ENCODE measurements at places on chromosomes 16 and 17.

- no peak for DNase-seq
Measured at GRCh38 chr16:89150981-89151380, 20.6 kb upstream of the CDH15 start.

GRCh38 chr17:43428524-43428923, 29.7 kb downstream of the ARL4D start:
- DNase-seq, result no peak

DNA sequence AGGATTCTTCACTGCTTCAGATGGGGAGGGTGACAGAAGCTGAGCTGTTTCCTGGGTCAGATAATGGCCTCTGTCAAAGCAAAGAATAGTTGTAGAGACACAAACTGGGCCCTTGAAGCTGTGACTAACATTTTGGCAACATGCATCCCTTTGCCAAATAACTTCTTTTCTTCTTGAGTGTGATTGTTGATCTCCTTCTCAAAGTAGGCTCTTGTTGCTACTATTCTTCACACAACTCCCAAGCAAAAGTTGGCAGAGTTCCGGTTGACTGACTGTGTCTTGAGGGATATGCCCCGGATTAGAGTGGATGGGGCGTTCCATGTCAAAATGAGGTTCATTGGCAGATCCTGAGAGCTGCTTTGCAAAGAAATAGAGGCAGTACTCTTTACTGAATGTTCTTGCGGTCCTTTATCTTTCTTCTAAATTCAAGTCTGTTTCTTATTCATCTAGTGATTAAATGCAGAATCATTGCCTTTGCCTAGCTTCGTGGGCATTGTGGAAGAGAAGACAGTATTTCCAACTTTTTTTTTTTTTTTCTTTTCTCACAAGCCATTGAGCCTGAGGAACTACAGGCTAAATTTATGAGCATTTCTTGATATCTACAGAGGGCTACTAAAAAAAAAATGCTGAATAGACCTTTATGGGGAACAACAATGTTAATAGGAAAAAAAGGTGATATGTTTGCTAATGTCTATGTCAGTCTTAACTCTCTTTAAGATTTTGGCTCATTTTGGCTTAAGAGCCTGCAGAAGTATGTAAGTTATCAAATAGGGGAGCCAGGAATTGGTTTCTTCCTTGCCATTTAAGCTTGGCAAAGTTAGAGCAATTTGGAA, 5.8 kb downstream of the WIPF2 start:
- DNase-seq, result no peak

DNA sequence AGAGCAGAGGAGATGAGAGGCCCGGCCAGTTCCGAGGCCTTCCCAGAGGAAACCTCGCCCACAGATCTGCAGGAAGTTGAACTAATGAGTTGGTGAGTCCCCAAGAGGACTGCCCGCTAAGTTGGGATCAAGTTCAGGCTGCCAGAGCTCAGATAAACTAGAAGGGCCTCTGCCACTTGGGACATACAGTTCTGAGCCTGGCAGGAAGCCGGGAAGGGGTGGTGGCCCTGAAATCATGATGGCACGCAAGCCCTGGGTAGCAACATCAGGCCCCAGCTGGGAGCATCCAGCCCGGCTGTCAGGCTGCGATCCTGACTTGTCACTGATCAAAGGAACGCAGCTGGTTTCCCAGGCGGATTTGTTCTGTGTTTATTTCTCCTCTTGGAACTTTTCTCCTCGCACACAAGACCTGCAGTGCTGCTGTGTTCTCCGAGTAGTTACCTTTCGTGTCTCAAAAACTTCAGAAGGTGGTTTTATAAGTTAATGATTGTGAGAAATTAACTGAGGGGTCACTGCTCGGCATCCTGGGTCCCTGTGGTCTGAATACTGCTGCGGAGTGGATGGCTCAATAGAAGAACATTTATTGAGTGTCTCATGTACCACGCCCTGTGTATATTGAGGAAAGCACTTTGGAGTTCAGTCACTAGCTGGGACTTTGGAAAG, 8.0 kb upstream of the WFDC1 start:
- no peak for DNase-seq

- DNase-seq, result no peak
Measured at GRCh38 chr17:49338883-49339282, 23.2 kb downstream of the ZNF652 start.

DNA sequence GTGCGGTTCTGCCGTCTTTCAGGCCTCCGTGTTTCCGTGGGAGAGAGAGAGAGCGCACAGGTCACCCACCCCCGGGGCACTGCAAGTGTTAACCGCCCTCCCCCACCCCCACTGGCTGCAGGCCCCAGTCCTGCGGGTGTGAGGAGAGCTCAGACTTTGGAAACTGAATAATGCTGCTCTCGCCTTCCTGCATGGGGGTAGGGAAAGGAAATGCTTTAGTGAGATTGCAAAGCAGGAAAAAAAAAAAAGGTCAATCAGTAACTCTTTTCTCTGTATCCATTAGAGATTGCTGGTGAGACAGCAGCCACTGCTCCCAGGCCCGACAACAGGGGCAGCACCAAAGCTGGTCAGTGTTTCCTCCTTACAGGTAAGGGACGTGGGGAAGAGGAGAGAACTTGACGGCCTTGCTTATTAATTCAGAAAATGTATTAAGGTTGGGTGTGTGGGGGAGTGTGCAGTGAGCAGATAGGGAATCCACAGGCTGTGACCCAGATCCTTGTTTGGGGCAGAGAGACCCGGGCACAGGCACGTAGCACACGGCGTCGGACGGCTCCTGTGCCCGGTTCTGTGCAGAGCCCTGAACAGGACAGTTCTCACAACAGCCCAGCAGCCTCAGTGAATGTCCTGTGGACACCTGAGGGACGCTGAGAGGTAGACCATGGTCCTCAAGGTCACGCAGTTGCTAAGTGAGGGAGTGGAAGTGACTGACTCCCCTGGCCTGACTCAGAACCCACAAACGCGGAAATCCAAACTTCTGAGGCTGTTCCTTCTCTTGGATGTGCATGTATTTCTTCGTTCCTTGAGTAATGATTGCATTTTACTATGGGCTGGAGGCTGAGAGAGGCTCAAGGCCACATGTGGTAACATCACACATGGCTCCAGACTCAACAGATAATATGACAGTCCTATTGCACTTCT, 156.5 kb downstream of the FOXL1 start:
- DNase-seq, result no peak

DNA sequence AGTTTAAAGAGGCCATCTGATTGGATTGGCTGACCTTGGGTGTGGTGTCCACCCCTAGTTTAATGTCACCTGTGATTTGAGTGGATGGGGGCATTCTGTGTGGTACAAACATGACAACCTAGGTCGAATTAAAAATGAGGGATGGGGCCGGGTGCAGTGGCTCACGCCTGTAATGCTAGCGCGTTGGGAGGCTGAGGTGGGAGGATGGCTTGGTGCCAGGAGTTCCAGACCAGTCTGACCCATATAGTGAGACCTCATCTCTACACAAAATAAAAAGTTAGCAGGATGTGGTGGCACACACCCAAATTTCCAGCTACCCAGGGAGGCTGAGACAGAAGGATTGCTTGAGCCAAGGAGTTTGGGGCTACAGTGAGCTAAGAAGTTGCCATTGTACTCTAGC, 14.4 kb downstream of the CNTROB start:
- DNase-seq, result no peak

- DNase-seq, result no peak
Measured at GRCh38 chr17:16926571-16927451, 45.1 kb downstream of the TNFRSF13B start.

- no peak for DNase-seq
Measured at GRCh38 chr17:45687594-45687993, 96.5 kb upstream of the CRHR1 start.

DNA sequence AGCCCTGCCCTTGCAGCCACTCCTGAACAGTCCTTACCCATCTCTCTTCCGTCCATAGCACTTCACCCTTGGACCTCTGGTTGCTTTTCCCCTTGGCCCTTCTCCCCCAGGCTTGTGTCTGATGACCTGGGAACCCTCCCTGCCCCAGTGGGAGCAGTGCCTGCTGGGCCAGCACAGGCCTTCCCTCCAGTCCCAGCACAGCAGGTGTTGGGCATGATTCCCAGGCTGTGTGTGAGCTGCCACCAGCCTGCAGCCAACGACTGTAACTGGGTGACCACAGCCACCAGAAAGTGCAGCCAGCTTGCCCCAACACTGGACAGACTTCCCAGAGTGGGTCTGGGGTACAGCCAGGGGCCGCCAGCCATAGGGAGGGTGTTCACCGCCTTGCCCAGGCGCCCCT, 30.0 kb downstream of the CRAMP1 start:
- no peak for DNase-seq

GRCh38 chr17:76523084-76524037, 14.1 kb downstream of the CYGB start:
- DNase-seq, result no peak

GRCh38 chr16:83955218-83956130, 2.4 kb downstream of the OSGIN1 start:
- no peak for DNase-seq

GRCh38 chr16:14497245-14498082, 132.6 kb downstream of the PARN start:
- no peak for DNase-seq

- DNase-seq, result no peak
Measured at GRCh38 chr16:14641926-14642325, 9.2 kb downstream of the BFAR start.

- DNase-seq, result no peak
Measured at GRCh38 chr17:50482516-50482915, 3.9 kb downstream of the RSAD1 start.

GRCh38 chr17:46758614-46759013, 59.9 kb downstream of the WNT3 start:
- no peak for DNase-seq

GRCh38 chr17:61595418-61596186, 4.6 kb upstream of the NACA2 start:
- DNase-seq, result no peak

DNA sequence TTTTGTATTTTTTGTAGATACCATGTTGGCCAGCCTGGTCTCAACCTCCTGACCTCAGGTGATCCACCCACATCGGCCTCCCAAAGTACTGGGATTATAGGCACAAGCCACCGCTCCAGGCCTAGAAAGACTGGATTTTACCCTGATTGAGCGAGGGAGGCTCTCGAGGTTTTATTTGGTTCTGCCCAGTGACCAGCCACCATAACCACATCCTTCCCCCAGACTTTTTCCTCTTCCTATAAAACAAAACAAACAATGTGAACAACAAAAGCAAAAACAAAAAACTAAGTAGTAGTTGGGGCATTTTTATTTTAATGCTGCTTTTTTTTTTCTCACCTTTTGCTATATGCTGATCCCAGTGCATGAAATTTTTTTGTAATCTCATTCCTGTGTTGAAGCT, 509.6 kb downstream of the MAF start:
- no peak for DNase-seq

DNA sequence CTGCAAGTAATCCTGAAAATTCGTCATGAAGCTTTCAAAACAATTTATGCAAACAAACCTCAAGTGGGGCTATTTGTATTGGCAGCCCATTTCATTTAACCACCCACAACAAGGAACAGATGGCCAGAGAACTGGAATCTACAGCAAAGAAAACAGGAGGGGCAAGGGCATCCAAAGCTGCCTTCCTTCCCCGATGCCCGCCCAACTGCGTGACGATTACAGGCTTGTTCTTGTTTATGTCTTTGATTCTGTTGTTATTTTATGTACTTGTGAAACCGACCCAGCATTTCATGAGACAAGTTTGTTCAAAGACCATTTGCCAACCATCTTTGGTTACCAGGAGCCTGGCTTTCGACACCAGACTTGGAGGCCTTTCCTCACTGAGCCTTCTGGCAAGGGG, 59.1 kb upstream of the IRX6 start:
- DNase-seq, result no peak

DNA sequence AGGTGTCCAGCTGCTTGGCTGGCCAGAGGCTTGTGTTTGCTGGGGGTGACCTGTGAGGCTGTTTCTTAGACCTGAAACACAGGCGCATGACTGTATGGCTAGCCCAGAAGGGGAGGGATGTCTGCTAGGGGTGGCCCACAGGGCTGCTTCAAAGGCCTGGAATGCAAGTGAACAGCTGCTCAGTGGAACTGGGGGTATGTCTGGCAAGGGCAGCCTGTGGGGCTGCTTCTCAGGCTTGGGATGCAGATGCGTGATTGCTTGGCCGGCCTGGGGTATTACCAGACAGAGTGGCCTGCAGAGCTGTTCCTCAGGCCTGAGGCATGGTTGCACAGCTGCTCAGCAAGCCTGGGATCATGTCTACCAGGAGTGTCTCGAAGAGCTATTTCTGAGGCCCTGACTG, 20.5 kb downstream of the TANC2 start:
- DNase-seq, result no peak

DNA sequence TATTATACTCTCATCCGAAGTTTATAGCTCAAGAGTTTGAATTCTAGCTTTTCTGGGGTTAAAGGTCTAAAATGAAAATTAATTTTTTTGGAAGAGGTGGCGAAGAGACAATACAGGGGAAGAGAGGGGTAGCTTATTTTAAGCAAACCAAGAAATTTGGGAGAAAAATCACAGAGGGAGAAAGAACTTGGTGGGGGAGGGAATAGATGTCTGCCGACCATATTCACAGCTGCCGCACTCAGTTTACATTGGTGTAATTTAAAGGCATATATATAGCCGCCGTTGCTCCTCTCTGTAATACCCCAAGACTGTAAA, 6.5 kb upstream of the ZFHX3 start:
- no peak for DNase-seq

DNA sequence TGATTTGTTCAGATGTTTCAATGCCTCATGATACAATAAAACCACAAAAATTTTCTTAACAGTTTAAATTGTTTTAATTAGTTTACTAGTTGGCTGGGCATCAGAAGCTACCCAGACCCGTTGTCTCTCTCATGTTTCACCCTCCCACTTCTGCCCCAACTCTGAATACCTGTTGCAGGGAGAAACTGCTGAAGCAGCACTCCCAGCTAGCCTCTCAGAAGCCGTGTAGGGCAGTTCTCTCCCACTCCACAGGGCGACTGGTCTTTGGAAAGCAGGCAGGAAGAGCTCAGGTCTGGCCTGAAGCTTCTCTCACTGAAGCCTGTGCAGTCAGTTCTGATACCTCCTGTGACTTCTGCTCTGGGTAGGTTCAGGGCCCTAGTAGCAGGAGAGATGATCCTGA, 1.6 kb upstream of the EDC4 start:
- no peak for DNase-seq

GRCh38 chr17:13346996-13347762, 254.6 kb downstream of the HS3ST3A1 start:
- DNase-seq, result no peak

- DNase-seq, result no peak
Measured at GRCh38 chr17:72884066-72884465, 208.4 kb downstream of the SLC39A11 start.

- no peak for DNase-seq
Measured at GRCh38 chr16:12132850-12133440, 156.4 kb downstream of the SNX29 start.

- DNase-seq, result no peak
Measured at GRCh38 chr16:79165079-79165478, 435.5 kb downstream of the MAF start.

GRCh38 chr17:15893658-15894024, 51.3 kb upstream of the ADORA2B start:
- DNase-seq, result no peak

- no peak for DNase-seq
Measured at GRCh38 chr16:89922477-89922883, 662 bp upstream of the TUBB3 start.

DNA sequence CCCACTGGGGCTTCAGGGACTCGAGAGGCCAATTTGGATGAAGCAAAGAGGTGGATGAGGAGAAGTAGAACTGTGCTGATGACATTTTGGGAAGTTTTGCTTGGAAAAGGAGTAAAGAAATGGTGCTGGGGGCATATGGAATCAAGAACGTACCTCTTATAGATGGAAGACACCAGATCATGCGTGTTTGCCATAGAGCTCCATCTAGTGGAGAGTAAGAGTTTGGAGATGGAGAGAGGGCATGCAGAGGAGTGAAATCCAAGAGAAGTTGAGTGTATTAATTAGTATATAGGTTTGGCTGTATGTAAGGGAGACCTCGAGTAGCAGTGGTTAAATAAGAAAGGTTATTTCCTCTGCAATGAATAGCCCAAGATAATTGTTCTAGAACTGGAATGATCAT, 56.0 kb downstream of the SHISA6 start:
- DNase-seq, result no peak

Measured in GM19239 (cell line).